Substantia nigra (tissue), 51 donors: ENCODE measurements at places on chromosomes 5 and 9.

DNA sequence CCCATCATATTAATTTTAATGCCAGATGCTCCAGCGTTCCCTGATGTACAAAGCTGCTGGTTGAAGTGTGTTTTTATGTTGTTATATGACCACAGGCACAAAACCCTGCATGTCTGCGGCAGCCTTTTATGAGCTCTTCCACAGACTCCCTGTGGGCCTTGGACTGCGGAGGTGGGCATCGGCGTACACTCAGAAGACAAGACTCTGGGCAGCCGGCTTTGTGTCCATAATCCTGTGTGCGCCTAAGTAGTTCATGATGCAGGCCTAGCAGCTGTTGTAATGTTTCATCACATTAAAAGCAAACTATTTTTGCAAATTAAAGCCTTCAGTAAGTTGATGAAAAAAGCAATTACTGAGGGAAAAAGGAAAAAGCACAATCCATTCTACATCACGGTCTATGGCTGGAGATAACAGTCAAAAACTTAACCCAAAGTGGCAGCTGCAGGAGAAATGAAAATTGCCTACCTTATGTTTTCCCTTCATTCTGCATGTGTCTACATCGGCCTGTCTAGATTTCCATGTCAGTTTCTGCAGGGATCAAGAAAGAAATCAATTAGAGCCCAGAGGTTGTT is 78.8 kb downstream of the SEMA6A start:
- DNase-seq: no peak

DNA sequence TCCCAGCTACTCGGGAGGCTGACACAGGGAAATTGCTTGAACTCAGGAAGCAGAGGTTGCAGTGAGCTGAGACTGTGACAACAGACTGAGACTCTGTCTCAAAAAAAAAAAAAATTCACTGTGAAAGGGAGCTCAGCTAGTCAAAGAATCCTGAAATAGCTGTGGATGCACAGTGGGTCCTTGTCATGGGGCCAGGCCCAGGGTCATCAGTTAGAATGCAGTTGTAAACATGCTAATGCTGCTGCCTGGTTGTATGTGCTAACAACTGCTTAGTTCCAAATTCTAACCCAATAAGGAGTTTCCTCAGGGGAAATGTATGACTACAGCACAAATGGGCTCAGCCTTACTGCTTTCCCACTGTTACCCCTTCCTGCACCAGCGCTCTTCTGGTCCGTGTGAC is 84.0 kb downstream of the PALM2AKAP2 start:
- no peak for DNase-seq

- no peak for DNase-seq
Observed at GRCh38 chr9:131629825-131630204, 84.5 kb downstream of the PRRT1B start.

DNA sequence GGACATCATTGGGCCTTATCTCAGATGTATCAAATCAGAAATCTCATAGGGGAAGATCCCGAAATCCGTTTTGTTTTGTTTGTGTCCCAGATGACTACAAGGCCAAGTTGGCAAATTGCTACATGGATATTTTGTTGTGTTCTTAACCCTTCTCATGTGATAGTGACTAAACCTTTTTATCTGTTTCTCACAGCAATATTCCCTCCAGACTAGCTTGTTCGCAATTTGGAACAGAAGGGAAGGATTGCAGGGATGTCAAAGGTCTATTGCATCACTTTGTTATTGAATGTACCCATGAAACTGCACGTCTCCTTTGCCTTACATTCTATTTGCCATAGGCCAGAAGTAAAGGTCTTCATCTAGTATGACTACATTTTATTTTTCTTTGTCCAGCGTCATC is 453.9 kb downstream of the NFIB start:
- no peak for DNase-seq

GRCh38 chr5:127399068-127399467 is 108.5 kb downstream of the MEGF10 start:
- no peak for DNase-seq

DNA sequence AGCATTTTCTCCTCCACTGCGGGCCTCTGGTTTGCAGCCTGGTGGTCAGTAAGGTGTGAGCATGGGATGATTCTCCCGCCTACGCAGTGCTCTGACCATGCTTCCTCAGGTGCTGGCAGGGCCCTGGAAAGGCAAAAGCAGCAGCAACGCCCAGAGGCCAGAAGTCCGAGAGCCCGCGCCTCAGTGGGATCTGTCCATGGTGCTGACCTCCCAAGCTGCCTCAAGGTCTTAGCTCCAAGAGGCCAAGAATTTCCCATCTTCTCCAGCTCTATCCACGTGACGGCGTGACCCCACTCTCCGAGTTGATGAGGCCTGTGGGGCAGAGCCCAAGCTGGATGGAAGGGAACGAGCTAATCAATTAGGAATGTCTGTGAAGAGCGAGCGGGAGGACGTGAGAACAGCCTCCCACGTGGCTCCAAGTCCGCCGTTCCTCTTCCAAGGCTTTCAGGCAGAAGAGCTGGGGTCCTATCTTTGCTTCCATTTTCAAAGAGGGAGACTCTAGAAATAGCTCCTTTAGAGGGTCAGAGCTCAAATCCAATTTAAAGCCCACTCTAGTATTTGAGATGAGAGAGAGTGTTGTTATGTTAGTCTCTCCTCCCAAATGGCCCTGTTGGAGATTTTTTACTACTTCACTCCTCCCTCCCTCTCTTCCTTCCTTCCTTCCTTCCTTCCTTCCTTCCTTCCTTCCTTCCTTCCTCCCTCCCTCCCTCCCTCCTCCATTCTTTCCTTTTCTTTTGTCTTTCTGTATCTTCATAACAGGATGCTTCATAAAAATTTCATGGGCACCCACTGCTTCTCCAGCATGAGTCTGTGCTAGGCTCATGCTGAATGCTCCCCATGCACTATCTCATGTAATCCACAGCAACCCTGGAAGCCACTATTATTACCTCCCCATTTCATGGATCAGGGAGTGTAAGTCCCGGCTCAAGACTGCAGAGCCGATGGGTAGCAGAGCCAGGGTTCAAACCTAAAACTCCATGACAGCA is 69.3 kb downstream of the OLFM1 start:
- DNase-seq: no peak
